ENCODE measurements at places on chromosomes 4 and X. TPM values are rescaled to one million over a fixed set of nuclear protein-coding genes. Genes with fewer than 3 reads are reported as not detected.

The GRIA3 gene
- 0.96 TPM for total RNA-seq

The COL25A1 gene
- 1.9 TPM for total RNA-seq

The SLC49A3 gene
- total RNA-seq = 3.4 TPM

The SULT1B1 gene
- not detected for total RNA-seq

The SLITRK4 gene
- total RNA-seq = 5.1 TPM
